HFF-Myc (cell line): ENCODE measurements at places on chromosomes 2 and 18.

DNA sequence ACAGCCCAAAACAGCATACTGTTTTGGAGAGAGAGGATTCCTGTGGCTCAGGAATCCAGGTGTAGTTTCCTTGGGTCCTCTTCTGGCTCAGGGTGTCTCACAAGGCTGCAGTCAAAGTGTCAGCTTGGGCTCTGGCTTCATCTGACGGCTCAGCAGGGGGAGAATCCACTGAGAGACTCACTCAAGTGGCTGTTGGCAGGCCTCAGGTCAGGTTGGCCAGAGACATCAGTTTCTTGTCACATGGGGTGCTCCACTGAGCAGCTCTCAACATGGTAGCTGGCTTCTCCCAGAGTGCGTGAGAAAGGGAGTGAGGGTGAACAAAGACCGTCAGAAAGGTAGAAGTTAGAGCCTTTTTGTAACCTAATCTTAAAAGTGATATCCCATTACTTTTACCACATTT lies 168.4 kb downstream of the SOCS6 start:
- no peak for DNase-seq

GRCh38 chr2:65818873-65819451 lies 386.6 kb upstream of the SPRED2 start:
- no peak for DNase-seq

GRCh38 chr18:77000527-77000926 lies 132.1 kb downstream of the MBP start:
- DNase-seq, result no peak

DNA sequence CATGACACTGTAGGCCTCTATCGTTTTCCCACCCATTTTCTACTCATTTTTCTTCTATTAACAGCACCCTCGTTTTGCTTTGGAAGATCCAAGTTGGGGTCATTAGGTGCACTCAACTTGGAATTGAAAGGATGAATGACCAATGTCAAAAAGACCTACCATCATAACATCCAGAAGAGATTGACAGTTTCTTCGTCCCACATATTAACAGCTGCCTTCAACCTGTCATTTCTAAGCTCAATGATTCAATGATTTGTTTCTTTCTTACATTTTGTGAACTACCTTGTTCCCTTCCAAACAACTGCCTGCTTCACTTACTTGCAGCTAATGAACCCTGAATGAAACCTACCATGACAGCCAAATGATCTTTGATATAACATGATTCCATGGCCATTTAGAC lies 224.0 kb upstream of the KCNH7 start:
- no peak for DNase-seq

DNA sequence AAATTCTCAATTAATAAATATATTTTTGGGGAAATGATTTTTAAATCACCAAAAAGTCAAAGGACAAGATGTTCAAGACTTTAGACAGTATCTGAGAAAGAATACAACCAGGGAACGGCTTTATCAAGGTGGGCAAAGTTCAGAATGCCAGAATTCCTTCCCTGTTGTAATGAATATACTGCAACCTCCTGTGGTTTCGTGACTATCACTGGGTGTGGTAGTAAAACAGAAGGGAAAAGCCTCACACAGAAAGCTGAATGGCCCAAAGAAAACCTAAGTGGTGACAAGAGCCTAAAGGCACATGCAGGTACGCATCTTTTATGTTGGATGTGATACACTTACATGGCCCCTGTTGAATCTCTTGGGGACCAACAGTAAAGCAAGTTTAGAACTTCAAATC lies 37.1 kb downstream of the MBD2 start:
- DNase-seq, result no peak

DNA sequence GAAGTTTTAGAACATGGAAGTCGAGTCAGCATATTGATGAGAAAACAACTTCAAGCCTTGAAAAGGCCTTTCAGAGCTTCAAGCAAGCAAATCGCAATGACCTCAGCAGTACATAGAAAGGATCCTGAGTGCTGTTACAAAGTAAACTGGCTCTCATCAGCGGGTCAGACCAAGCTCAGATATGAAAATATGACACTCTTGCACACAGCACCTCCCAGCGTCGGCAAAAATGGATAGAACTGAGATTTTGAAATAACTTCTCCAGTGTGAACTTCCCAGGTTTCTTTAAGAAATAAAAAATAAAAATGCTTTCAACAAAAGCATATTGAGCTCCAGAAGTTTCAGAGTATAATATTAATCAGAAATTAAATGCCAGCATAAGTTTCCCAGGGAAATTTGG lies 296.9 kb downstream of the FBXO15 start:
- no peak for DNase-seq

DNA sequence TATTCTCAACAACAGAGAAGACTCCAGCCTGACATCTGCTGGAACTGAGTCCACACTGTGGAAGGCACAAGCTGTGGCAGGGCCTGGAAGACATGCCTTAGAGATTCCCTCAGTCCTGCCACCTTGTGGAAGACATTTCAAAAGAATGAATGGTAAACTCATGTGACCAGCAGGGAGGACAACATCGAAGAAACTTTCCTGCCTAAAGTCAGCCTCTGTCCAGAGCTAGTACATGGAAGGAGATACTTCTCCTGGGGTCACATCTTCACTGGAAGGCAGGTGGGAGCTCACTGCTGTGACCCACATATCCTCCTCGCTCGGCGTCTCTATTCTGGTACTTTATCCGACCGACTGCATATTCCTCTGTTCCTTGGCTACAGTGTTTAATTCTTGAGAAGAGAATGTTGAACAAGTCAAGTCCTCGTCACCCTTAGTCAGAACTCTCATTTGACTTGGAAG lies 59.5 kb downstream of the PUM2 start:
- DNase-seq, result peak; percentile 74

- no peak for DNase-seq
These were observed 263.6 kb upstream of the HNMT start for GRCh38 chr2:137700681-137701080.

- no peak for DNase-seq
These were observed 31.0 kb downstream of the NAT8 start for GRCh38 chr2:73611193-73611592.

DNA sequence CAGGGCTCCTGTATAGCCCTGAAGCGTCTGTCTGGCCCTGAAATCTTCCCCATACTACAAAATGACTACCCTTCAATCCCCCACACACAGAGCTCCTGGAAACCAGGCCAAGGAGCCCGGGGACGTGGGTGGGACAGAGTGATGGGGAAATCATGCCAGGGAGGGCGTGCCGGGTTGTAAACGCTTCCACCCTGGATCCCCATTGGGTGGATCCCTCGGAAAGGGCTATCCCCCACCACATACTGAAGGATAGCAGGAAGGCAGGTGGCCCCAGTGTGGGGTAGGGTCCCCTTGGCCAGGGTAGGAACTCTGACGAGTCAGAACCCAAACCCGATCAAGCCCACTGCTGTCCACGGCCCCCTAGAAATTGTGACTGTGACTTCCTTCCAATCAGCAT lies 91.7 kb downstream of the INHBB start:
- no peak for DNase-seq

DNA sequence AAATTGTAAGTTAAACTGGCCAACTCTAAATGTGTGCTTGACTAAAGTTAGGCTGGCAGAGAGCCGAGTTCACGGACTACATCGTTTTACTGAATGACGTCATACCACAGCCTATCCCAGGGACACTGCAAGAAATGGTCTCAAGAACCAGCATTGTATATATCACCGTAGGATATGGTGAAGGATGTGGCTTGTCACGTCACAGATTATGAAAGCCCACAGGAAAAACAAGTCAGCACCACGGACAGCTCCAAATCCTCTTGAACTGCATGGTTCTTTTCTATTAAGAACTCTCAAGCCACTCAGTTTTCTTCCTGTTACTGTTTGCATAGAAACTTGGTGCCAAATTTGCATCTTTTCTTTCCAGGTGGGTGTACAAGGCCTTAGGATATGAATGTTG lies 85.1 kb upstream of the ACAA2 start:
- peak; percentile 61 for DNase-seq
